ENCODE measurements at places on chromosomes 2 and 18. TPM values are rescaled to one million over a fixed set of nuclear protein-coding genes. Genes with fewer than 3 reads are reported as not detected.

FAM124B gene
- total RNA-seq = not detected

OBSL1 gene
- 34.7 TPM for total RNA-seq

CCBE1 gene
- total RNA-seq = 0.29 TPM

MGAT4A gene
- 16.3 TPM for total RNA-seq

LINC00305 gene
- total RNA-seq = not detected

INHBB gene
- not detected for total RNA-seq

GKN2 gene
- total RNA-seq = not detected

ADD2 gene
- total RNA-seq = 5.2 TPM

INSIG2 gene
- total RNA-seq = 3.8 TPM

IL18R1 gene
- 0.37 TPM for total RNA-seq

CREB1 gene
- 34.6 TPM for total RNA-seq

ADCYAP1 gene
- not detected for total RNA-seq

KLHL14 gene
- 0.43 TPM for total RNA-seq

ALKAL2 gene
- not detected for total RNA-seq

UCN gene
- total RNA-seq = 6.0 TPM

MRPS5 gene
- 114 TPM for total RNA-seq

CIB4 gene
- total RNA-seq = not detected

KIAA2012 gene
- total RNA-seq = not detected

PDE1A gene
- total RNA-seq = not detected
